Stimulated activated CD8-positive, alpha-beta memory T cell treated with anti-CD3 and anti-CD28 coated beads, Interleukin-4, amount 100 ng/mL, for 24 hours (primary cell): ENCODE measurements at places on chromosomes 7 and 10.

- DNase-seq = no peak
These were observed 1.5 kb upstream of the FAM53B start for GRCh38 chr10:124745673-124746072.

GRCh38 chr7:23183279-23184012 lies 1.6 kb downstream of the NUP42 start:
- DNase-seq = no peak

GRCh38 chr7:107100824-107101223 lies 56.3 kb downstream of the PRKAR2B start:
- DNase-seq = no peak

- DNase-seq = no peak
These were observed 25.3 kb upstream of the PPP2R2D start for GRCh38 chr10:131875501-131875900.

GRCh38 chr7:39594988-39595620 lies 28.3 kb upstream of the RALA start:
- DNase-seq = no peak

DNA sequence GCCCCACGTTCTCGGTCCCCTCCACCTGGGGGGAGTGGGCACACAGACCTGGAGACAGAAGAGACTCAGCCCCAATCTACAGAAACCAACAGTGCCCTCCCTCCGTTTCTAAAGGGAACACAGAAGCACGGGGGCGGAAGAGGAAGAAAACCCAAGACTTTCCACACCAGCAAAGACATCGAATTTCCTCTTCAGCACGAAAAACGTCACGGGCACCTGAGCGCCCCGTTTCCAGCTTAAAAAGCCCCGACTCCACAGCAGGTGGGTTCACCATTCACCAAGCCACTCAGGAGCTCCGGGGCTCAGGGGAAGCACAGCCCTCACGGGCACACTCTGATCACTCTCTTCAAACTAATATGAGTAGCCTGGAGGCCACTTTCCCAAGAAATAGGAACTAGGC lies 19.6 kb downstream of the NUDT1 start:
- DNase-seq = no peak

- no peak for DNase-seq
These were observed 49.0 kb upstream of the EN2 start for GRCh38 chr7:155408651-155409586.

DNA sequence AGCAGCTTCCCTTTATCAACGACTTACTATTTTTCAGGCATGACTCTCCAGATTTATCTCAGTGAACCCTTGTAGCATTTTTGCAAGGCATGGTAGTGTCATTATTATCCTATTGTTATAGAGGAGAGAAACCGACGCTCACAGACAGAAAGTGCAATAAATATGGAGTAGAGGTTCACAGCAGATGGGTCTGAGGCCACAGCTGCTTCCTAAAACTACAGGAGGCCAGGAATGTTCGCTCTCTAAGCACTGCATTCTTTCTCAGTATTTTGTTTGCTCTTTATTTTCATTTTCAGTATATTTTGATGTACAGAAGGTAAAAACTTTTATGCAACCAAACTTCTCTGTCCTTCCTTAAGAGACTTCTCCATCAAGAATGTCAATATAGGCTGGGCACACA lies 4.5 kb upstream of the AEBP1 start:
- DNase-seq = no peak

GRCh38 chr10:55509168-55509567 lies 708.1 kb upstream of the PCDH15 start:
- DNase-seq = no peak

DNA sequence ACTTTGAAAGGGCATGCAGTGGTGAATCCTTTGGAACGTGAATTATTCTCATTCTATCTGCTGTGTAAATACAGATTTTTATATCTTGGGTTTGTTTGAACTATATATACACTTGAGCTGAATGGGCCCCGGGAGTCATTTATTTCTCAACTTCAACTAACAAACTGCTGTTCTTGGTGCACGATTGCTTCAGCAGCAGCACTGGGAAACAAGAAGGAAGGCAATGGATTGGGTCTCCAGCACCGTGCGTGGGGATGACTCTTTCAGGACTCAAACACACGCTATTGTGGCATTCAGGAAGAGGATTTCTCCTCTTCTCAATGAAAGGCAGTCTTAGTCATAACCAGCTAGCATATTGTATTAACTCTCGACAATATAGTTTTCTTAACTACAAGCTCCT lies 226.0 kb upstream of the NFE2L3 start:
- no peak for DNase-seq

DNA sequence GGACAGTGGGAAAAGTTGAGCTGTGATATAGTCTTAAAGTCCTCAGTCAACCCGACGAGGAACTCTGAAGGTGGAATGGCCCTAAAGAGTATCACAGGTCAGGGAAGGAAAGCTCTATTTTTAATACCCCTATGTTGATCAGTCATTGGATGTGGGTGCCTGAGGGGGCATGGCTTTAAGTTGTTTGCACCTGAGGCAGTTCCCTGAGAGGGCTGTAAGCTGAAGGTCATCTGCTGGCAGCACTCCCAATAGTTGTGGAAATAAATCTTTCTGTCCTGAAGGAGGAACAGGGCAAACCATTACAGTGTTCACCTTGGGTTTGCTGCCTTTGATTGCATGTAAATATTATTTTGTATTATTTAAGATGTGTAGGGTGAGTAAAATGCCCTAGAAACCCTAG lies 17.8 kb upstream of the C1GALT1 start:
- DNase-seq = no peak

DNA sequence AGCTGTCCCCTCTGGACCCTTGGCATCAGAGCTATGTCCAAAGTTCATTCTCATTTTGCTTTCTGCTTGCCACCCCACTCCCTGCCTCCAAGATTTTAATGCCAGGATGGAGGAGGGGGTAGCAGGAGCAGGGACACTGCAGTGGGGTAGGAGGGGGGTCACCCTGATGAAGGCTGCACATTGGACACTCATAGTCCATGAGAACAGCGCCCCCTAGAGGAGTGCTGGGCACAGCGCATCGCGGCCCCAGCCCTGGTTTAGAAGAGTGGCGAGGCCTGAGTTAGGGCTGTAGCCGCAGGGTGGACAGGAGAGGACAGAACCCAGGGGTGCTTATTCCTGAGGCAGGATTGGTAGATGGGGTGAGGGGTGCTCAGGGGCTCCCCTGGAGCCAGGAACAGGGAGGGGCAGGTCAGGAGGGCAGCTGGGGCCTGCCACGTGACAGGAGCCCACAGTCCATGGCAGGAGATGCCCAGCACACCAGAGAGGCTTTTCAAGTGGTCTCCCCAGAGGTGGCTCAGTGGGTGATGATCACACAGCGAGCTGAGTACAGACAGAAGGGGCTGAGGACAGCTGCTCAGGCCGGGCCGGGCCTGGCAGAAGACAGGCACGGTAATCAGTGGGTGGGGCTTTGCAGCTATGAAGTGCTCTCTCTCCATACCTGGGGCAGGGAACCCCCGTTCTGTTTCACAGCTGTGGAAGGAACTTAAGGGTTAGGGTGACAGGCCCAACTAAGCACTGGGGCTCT lies 71.4 kb downstream of the NEURL1 start:
- no peak for DNase-seq

DNA sequence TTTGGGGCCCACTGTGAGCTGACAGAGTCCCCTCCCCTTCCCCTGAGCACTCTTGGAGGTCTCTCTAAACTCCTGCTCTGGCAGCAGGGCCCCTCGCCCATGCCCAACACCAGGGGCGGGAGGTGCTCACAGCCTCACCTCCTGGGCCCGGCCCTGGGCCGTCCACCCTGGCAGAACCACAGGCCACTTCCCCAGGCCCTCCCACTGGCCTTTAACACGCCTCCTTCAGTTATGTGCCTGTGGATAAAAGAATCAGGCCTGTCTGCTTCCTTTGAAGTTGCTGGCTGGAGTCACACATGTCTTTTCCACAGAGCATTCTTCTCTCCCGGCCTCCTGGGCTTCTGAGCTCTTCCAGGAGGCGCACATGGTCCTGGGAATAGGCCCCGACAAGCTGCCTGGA lies 10.2 kb downstream of the MYL10 start:
- no peak for DNase-seq

GRCh38 chr10:21521751-21522533 lies 3.5 kb downstream of the SKIDA1 start:
- DNase-seq = no peak

- DNase-seq = no peak
These were observed 2.7 kb upstream of the PDCD4 start for GRCh38 chr10:110868981-110869380.

DNA sequence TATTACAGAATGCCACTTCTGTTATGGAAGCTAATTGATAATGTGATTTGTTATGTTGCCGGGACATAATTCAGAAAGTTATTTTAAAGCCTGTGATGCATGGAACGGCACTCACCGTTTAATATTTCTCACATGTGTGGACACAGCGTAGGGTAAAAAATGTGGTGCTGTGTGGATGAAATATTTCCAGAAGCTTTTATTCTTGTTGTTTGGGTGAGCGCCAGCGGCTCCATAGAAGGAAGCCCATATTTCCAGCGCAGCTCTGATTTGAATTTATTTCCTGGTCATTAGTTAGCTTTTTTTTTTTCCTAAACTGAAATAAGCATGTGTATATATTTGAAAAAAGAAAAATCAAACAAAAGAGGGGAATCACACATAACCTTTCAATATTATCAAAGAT lies 20.2 kb upstream of the NKX6-2 start:
- DNase-seq = no peak

DNA sequence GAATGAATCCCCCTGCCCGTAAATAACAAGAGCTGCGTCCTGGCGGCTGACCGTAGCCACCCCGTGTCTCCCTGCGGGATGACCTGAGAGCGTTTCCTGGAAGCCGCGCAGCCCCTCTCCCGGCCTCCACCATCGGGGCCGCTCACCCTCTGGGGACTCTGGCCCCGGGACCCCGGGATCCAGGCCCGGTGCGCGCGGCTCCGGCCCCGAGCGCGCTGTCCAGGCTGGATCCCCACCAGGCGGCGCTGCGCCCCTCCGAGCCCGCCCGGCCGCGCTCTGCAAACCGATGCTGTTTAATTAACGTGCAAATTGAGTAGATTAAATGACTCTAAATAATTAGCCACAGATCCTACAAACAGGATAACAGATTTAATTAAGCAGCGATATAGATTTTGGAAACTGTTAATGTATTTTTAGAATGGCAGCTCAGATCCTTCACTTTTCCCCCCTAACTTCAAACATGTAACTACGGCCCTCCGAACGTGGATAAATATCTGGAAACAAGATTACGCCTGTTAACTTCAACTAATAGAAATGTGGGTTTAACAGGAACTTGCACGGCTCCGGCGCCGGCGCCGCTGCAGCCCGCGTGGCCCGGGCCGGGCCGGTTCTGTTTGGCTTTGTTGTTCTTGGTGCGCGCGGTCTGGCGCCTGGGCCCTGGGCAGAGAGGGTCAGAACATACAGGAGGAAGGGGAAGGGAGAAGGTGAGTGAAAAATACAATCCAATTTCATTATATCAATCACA lies 7.1 kb upstream of the UNCX start:
- peak; percentile 24 for DNase-seq

DNA sequence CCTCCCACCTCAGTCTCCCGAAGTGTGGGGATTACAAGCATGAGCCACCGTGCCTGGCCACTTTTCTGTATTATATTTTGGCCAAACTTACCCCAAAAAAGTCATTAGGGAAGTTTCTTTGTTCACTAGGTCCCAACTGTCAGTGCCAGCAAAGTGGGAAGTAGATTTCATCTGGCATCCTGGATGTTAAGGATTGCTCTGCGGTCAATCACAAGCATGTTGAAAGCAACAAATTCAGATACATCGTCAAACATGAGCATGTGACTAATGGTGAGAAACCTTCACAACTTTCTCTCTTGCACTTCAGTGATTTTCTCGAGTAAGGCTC lies 14.3 kb upstream of the LRRC17 start:
- no peak for DNase-seq

- DNase-seq = no peak
These were observed 115.6 kb downstream of the ATXN7L1 start for GRCh38 chr7:105760551-105761447.

DNA sequence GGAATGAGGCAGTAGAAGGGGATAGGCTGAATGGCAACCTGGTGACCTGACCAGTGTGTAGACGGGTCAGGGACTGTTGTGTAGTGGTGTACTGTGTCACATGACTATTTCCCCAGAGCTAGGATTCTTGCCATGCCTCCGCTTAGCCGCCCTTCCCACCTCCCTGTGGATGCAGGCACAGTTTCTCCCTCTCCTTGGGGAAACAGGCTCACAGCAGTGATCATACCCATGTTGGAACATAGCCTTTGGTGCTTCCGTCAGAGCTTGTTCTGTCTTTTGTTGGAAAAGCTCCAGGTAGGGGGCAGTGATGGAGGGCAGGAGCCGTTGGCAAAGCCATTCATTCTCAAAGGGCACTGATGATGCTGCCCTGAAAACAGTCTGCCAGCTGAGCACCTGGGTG lies 44.3 kb downstream of the OGDH start:
- DNase-seq = no peak

DNA sequence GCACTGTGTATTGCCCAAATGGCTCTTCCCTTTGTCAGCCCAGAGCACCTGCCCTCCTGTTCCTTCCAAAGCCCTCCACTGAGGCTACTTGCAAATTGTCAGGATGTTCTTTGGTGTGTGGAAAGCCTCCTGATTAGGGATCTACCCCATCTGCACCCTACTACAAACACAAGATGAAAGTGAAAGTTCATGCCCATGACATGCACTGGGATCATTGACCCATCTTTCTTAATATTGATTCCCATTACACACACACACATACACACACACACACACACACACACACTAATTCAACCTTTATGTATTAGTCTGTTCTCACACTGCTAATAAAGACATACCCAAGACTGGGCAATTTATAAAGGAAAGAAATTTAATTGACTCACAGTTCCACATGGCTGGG lies 213.7 kb upstream of the IGFBP3 start:
- DNase-seq = no peak

DNA sequence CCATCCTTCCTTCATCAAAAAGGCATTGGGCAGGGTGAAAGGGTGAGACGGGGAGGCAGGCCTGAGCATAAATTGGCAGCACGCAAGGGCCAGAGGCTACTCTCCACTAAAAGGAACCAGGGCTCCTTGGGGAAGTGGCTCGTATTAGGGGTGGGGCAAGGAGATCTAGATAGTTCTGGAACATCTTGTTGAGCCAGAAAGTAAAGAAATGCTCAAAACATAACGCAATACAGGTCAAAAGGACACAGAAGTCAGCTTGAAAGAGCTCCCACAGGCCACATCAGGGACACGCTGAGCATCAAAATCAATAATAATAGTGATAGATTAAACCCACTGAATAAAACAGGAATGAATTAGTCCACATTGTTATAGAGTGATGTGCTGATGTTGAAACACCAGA lies 203.1 kb downstream of the ELMO1 start:
- no peak for DNase-seq

DNA sequence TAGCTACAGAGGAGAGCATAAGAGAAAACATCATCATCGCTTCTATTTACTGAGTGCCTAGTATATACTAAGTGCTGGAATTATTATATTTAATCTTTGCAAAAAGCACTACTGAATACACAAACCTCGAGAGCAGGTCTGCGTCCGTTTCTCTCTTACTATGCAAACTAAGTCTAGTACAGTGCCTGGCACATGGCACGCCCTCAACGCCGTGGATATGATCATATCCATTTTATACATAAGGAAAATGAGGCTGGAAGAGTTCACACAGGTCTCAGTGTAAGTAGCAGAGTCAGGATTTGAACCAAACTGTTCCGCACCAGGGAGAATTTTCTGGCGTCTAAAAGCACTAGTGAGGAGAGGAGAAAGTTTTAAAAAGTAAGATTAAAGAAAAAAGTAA lies 17.6 kb downstream of the MXI1 start:
- DNase-seq = no peak

GRCh38 chr10:84607523-84607922 lies 279.1 kb downstream of the CCSER2 start:
- no peak for DNase-seq
